Kidney glomerular epithelial cell (primary cell): ENCODE measurements at places on chromosomes 12 and 14.

DNA sequence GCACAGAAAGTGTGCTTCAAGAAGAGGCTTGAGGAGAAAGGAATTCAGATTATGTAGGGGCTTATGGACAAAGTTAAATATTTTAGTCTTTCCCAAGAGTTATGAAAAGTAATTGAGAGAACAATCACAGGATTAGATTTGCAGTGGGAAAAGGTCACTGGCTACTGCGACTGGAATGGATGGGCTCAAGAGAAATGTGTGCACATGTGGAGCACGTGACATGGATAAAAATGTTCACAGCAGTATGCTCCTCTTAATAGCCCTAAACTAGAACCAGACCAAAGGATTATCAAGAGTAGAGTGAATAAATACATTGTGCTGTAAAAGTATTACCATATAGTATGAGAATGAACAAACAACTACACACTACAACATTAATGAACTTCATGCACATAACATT is 78.1 kb downstream of the ABCD2 start:
- no peak for DNase-seq

- DNase-seq: peak; percentile 87
Observed at GRCh38 chr14:50860478-50861086, 11.3 kb upstream of the ABHD12B start.

GRCh38 chr14:104973385-104974145 is 4.6 kb downstream of the AHNAK2 start:
- DNase-seq: peak; percentile 81

DNA sequence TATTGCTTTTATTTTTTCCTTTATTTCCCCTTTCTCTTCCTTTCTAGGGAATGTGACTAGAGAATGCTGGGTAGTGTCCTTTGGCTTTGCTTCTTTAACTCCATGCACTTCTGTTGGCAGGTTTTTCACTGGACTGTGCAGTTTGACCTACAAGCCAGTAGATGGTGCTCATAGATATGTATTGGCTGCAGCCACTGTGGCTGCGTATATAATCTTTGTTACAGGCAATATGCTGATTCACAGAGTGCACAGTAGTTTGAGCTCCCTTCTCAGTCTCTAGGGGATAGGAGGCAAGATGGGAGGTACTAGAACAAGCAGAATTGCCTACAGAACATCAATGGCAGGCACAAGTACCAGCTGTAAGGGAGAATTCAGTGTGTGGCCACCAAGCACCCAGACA is 503.5 kb downstream of the LRFN5 start:
- peak; percentile 29 for DNase-seq

- DNase-seq: no peak
Observed at GRCh38 chr14:91405241-91405721, 12.3 kb downstream of the CCDC88C start.

- no peak for DNase-seq
Observed at GRCh38 chr12:65586796-65587195, 237.5 kb upstream of the HMGA2 start.

DNA sequence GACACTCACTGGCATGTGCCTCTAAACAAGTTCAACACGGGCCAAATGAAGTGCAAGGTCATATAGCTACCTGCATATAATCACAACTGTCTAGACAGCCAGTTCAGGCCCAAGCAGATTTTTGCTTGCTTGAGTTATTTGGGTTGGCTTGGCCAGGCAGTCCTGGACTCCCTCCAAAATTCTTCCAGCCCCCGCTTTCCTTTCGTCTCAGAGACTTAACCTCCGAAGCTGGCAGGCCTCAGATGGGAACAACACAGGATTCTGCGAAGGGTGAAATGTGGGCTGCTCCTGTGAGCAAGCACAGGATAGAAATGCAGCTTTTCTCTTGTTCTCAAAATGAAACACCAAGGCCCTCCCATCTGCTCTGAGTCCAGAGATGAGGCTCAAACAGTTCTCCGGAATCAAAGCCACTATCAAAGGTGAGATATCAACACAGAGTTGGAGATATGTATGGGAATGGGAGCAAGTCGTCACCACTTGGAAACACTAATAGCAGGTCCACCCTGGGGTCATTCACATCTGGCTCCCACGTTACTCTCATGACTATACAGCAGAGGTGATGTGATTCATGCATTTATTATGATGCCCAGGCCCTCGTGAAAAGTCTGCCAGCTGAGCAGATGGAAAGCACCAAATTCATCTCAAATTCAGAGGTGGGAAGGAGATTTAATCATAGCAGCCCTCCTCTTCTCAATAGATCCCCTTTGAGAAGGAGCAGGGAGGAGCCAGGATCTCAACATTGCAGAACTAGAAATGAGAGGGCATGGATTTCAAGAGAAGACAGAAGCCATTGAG is 389.8 kb downstream of the NUAK1 start:
- peak; percentile 56 for DNase-seq

- peak; percentile 68 for DNase-seq
Observed at GRCh38 chr12:46661110-46661845, 164.5 kb downstream of the SLC38A4 start.

DNA sequence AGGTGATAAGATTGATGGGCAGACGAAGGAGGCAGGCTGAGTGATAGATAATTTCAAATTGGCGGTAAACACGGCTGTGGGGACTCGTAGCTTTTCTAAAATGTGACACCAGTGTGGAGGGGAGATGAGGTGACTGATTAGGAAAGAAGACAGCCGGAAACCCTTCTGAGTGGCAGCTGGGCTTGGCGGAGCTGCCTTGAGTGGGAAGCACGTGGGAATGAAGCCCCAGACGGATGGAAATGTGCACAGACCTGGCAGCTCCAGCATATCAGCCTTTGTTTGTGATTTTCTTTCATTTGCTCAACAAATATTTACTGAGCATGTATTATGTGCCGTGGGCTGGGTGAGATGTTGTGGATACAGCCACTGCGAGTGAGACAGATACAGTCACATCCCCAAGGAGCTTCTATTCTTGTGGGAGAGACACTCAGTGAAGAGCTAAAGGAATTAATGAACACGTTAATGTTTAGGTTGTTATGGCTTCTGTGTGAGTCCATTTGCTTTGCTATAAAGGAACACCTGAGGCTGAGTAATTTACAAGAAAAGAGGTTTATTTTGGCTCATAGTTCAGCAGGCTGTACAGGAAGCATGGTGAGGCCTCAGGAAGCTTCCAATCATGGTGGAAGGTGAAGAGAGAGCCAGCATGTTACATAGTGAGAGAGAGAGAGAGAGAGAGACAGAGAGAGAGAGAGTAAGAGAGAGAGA is 65.5 kb upstream of the LHX5 start:
- DNase-seq: no peak

DNA sequence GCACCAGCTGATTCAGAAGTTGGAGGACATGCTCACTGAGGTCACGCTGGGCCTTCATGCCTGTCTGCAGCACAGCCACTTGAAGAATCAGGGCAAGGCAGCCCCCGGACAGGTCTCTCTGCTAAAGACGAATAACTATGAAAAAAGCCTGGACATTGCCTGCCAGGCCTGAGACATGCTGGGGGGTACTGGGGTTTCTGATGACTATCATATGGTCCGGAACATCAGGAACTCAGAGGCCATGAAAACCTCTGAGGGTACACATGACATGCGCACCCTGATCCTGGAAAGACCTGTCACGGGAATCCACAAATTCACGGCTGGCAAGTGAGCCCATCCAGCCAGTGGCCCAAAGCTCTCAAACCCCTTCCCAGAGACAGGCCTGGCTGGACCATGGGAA is 8.8 kb upstream of the C12orf42 start:
- DNase-seq: no peak

DNA sequence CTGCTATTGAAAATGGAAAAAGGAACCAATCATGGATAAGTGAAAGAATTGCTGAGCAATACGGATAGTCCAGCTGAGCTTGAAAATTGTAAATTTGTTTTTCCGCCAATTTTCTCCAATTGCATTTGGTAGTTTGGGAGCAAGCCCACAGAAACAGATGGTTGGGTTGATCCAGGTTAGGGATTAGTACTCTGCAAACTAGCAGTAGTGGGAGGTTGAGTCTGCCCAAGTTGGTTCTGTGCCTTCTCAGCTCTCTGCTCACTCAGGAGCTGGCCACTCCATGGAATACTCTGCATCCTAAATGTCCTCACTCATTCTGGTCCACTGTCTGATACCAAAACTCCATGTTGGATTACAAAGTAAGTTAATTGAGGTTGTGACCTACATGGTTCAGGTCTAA is 361.1 kb upstream of the ATP2B1 start:
- DNase-seq: no peak

GRCh38 chr12:116376354-116377193 is 99.1 kb upstream of the MED13L start:
- no peak for DNase-seq

DNA sequence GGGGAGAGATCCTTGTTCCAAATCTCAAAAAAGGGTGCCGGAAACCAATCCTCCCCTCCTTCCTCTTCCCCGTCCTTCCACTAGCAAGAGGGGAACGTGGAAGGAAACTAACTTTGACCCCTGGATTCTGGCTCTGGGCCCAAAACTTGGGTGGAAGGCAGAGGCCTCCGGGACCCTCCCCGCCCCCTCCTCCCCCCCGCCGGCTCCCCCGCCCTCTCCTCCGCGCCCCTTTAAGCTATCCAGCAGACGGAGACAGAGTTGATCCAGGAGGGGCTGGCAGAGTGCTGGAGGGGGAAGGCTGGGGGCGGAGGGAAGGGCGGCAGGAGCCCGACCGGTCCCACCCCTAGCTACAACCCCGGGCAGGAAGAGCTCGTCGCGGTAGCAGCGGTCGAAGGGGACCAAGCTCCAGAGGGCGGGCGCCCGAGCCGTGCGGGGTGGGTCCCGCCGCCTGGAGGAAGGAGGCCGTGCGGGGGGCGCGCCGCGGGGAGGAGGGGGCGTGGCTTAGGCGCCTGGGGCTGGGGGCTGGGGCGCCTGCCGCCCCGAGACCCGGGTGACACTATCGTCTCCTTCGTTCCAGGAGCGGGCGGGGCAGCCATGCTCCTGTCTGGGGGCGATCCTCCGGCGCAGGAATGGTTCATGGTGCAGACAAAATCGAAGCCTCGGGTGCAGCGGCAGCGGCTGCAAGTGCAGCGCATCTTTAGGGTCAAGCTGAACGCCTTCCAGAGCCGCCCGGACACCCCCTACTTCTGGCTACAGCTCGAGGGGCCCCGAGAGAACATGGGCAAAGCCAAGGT is at the start of gene NYNRIN:
Gene NYNRIN (plus strand): TSS at position 351 of the 794 bp plus-strand sequence. CDS start 244 bp downstream, at position 595.
- DNase-seq: no peak

DNA sequence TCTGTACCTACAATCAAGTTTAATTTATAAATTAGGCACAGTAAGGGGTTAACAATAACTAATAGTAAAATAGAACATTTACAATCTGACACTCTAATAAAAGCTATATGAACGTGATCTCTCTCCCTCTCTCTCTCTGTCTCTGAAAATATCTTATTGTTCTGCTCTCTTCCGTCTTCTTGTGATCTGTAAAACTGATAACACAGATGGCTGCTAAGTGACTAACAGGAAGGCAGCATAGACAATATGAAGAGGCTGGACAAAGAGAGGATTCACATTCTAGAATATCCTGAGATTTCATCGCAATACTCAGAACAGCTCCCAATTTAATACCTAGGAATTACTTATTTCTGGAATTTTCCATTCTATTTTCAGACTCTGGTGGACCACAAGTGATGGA is 827.2 kb downstream of the FLRT2 start:
- no peak for DNase-seq

DNA sequence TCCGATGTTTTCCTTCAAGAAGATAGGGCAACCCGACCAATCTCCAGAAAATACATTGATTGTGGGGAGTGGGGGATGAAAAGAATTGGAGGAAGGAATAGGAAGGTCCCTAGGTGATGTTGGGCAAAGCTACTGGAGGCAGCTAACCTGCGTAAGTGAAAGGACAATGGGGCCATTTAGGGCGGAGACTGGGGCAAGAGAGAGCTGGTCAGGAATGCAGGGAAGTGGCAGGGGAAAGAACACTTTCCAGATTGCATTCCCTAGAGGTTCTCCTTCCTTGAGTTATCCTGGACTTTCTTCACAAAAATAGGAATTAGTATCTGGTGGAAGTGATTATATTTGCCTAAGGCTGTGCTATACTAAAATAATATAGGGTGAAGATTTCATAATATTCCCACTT is 151.8 kb upstream of the HMGA2 start:
- no peak for DNase-seq

- DNase-seq: no peak
Observed at GRCh38 chr12:47216150-47216677, 136.5 kb upstream of the AMIGO2 start.

- DNase-seq: no peak
Observed at GRCh38 chr14:61322011-61322798, 826 bp downstream of the PRKCH start.

GRCh38 chr12:76558684-76559399 is 729 bp downstream of the OSBPL8 start:
- peak; percentile 70 for DNase-seq

GRCh38 chr12:12546314-12546772 is 16.3 kb downstream of the DUSP16 start:
- DNase-seq: no peak

DNA sequence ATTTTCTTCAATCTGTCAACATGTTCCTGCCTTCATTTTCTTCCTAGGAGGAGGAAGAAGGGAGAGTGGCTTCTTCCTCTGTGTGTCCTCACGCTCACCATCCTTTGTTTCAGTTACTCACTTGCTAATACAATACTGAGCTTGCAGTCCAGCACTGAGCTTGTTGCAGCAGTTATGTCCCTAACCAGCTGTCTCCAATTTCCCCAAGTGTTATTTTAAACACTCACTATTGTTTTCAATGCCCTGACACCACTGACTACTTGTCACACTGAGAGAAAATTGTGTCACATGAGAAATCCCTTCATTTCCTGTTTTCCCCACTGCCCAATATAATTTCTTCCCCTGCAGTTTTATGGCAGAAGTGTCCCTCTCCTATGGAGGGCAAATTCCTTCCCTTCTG is 53.4 kb downstream of the HSD17B6 start:
- no peak for DNase-seq

- DNase-seq: peak; percentile 68
Observed at GRCh38 chr12:69027411-69027881, 94.5 kb upstream of the CPM start.

DNA sequence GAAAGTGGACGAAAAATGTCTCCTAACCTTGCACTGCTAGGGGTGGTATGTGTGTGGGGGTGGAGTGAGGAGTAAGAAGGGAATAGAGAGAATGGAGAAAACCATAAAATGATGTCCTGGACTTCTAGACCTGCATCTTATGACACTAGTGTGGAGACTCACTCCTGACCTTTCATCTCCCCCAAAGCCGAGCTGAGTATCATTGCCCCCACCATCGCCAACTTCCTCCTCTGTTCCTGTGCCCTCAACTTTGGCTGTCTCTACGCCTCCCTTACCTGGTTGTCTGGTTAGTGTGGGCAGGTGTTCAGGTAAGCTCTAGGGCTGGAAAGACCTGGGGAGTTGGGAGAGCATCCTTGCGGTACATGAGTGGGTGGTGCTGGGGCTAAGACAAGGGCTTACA is 4.5 kb upstream of the KLHL33 start:
- DNase-seq: no peak

DNA sequence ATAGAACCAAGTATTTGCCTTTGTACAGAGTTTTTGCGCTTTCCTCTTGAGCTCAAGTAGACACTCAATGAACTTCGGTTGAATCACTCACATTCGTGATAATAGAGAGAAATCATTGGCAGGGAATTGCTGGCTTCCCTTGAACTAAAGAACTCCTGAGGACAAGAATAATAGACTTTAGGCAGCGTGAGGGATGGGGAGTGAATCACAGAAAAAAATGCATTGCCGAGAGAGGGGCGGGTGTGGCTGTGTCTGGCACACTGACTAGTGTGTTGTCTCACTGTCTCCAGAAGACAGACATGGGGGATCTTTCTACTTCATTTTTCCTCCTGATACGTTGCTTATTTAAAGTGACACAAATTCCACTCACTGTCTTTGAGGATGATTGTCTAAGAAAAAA is 805.2 kb downstream of the BCL11B start:
- no peak for DNase-seq
